Fibroblast of skin of back (primary cell): ENCODE measurements at places on chromosomes 2 and 18.

DNA sequence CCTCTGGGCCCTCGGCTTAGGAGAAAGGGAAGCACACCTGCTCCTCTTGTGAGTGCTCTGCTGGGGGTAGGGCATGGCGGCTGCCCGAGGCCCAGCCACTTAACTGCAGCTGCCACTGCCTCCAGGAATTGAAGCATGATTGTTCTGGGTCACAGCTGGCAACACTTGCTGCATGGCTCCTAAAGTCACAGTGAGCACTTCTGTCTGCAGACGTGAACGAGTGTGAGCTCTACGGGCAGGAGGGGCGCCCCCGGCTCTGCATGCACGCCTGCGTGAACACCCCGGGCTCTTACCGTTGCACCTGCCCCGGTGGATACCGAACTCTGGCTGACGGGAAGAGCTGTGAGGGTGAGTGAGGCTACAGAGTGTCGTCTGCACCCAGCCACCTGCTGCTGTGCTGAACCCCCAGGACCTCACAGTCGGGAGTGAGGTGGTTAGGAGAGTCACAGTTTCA is 44.4 kb downstream of the FBLN7 start:
- no peak for DNase-seq

GRCh38 chr2:144320491-144320890 is 199.4 kb downstream of the ZEB2 start:
- peak; percentile 62 for DNase-seq

DNA sequence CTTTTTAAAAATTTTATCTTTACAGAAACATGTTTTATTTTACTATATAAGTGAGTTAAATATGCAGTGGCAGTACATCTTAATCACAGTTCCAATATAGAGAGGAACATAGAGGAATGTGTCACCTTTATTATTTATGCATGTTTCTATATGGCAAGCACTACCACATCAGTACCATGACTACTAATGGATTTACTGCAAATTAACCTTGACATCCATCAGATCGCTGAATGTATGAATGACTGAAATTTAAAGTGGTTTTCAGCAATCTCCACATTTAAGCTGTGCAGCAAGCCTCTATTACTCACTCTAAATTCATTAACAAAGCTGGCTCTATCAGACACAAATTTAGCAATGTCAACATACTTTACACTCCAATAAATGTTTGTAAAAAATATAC is 790.6 kb downstream of the NRXN1 start:
- DNase-seq: no peak

- DNase-seq: no peak
Observed at GRCh38 chr2:2974982-2975381, 402.6 kb downstream of the EIPR1 start.

GRCh38 chr2:168357797-168358472 is 98.1 kb upstream of the CERS6 start:
- DNase-seq: no peak

DNA sequence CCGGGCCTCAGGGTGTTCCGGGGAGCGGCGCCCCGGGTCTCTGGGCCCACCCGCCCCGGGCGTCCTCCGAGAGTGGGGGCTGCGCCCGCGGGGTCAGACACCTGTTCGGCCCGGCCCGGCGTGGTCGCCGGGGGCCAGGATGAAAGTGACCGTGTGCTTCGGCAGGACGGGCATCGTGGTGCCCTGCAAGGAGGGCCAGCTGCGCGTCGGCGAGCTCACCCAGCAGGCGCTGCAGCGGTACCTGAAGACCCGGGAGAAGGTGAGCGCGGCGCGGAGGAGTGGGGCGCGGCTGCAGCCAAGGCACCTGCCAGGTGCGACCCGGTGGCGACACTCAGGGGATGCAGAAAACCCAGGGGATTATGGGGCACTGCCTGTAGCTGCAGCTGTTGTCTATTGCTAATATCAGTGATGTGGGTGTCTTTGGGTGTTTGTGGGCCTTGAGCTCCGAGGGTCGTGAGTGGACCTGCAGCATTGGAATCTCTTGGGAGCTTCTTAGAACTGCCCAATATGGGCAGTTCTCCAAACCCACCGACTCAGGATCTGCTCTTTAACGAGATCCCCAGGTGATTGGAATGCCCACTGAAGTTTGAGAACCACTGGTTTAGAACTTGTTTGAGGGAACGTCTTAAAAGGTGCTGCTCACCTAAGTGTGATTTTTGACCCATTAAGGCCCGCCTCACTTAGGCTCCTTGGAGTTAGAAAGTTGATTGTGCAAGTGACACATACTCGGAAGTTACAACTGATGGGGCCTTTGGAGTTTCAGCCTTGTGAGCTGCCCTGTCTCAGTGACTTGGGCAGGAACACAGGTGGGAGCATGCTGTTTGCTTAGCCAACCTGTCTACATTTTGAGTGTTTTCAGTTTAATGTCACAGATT is 823 bp downstream of the PARD3B start:
- no peak for DNase-seq

DNA sequence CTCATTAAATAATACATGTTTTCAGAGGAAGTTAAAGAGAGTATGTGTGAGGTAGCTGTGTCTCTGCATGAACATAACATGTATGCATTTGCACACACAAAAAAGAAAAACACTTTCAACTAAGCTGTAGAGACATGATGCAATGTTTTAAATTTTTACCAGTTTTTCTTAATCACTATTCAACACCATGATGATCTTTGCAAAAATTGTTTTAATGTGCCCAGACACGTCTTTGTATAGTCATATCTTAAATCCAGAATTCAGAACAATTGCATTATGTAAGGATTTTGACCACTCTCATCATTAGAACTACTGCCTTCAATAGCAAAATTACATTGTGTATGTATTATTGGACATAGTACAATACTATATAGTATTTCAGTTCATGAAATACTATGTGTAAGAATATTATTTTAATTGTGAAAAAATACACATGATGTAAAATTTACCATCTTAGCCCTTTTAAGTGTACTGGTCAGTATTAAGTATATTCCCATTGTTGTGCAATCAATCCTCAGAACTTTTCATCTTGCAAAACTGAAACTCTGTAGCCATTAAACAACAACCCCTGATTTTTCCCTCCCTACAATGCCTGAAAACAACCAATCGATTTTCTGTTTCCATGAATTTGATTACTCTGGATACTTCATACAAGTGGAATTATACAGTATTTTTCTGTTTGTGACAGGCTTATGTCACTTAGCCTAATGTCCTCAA is 104.5 kb upstream of the ACVR2A start:
- DNase-seq: no peak

DNA sequence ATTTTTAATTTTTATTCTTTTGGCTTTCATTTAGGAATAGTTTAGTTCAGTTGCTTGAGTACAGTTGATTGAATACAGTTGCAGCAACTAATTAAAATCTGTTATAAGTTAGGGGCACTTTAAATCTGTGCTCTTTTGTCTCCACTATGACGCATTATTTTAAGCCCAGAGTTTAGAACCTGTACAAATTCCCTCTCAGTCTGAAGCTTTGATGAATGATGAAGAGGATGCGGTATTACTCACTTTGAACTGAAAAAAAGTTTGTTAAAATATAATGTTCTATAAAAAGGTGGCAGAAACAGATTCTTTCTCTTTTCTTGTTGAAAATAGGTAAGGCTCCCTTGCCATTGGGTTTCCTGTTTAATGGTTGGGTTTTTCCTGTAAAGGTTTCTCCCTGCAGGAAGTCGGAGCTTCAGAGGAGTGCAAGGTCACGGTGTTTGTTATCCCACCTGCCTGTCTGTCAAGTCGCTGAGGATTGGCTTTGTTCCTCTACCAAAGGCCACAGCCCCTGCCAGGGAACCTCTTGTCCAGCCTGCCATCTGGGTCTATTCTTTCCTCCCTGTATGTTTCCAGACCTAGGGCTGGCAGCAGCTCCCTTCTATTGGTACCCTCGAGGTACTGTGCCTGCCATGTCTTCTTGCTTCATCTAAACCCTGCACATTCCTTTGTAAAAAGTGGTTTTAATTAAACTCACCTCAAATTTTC is 43.8 kb upstream of the FN1 start:
- DNase-seq: no peak

DNA sequence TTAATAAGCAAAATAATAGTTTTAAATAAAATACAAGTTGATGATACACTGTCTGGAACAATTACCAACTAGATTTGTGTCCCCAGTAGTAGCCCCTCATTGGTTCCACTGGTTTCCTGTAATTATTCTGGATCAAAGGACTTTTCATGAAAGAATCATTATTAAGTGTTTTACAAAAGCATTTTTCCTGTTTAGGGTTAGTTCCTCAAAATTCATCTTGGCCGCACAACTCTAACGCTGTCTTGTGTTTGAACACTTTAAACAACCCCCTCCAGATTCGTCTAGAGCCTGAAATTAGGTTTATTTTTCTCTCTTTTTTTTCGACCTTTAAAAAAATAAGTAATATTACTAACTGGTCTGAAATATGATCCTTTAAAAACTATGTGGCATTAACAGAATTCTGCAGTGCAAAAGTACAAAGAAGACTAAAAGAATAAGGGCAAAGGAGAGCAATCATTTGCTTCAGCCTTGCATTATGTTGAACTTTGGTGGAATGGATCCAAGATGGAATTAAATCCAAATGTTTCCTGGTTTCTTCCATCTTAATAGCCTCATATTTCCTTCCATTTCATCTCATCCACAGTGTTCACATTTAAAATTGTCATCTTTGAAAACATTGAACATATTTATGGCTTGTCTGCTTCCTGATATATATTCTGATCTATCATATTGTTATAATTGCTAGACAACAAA is 678.4 kb downstream of the IRS1 start:
- peak; percentile 13 for DNase-seq

GRCh38 chr2:85873679-85874078 is 15.1 kb downstream of the ST3GAL5 start:
- DNase-seq: no peak

GRCh38 chr2:218993345-218994315 is at the start of gene CRYBA2:
TSS of gene CRYBA2 (minus strand) at chr2:218993422. CDS start at chr2:218993176, 246 bp downstream.
- peak; percentile 24 for DNase-seq

- DNase-seq: no peak
Observed at GRCh38 chr2:195333869-195334268, 323.2 kb upstream of the SLC39A10 start.

- DNase-seq: peak; percentile 46
Observed at GRCh38 chr2:88874063-88874657, 182.7 kb downstream of the RPIA start.

DNA sequence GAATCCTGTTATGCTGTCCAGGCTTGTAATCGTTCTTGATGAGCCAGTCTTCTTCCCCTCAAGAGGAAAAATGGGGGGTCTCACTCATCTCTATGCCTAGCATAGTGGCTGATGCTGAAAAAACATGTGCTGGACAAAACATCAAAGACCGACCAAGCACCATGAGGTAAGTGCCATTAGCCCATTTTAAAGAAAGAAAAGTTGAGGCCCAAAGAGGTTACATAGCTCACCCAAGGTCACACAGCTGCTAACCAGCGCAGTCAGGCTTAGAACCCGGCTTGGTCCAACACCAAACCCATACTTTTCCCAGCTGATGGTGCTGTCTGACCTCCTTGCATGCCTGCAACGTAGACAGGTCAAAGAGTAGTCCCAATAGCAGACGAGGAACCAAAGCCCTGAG is 156.4 kb downstream of the INHBB start:
- no peak for DNase-seq

DNA sequence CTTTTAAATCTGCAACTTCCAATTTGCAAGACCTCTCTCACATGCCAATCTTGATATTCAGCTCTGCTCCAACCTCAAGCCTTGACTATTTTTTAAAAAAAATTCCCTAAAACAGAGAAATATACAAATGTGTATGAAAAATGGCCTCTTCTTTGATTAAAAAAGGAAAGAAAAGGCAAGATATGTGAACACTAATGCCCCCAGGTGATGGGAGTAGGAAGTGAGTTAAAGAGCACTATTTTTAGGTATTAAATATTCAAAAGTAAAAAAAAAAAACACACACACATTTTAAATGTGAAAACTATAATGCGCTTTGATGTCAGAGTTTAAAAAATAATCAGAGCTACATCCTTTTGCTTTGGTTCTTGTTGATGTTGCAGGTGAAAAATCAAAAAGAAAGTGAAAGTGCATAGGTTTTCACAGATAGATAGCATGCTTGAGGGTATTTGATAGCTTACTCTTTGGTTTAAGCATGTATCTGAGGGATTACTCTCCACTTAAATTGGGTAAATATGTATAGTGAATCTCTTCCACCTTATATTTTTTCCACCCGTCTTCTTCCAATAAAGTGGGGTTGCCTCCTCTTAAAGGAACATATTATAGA is 406.0 kb upstream of the POU3F3 start:
- no peak for DNase-seq

GRCh38 chr18:28409811-28410210 is 232.9 kb upstream of the CDH2 start:
- no peak for DNase-seq

DNA sequence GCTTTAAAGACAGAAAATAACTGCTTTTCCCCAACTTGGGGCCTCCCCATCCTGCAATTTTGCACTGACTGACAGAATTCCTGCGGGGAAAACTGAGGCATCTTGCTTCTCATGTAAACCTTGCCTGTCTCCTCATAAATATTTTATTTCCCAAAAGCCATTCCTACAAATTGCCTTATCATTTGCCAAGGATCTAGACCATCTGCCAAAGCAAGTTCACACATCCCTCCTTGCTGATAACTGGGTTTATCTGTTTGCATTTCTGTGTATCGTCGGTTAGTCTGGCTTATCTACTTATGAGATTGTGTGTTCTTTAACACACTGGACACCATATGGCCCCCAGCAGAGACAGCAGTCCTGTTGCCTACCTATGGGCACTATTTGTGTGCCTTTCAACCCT is 3.0 kb upstream of the CNGA3 start:
- no peak for DNase-seq

DNA sequence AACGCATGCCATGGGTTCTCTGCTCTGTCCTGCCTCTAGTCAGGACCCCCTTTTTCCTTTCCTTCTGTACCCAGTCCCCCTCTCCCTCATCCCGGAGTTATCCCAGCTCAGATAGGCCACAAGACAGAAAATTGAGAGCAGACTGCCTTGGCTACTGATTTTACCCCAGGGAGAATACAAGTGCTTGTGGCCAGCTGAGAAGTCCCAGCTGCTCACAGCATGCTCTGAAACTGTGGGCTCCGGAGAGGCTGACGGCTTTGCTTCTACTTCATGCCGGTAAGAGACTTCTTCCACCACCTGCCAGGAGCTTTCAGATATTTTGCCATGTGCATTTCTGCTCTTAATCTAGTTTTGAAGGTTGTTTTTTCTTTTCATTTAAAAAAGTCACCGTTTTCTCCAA is 20.0 kb upstream of the SIX2 start:
- DNase-seq: no peak

GRCh38 chr2:206160125-206160806 is 571 bp downstream of the EEF1B2 start:
- no peak for DNase-seq
